Lower leg skin (tissue), 4 donors: ENCODE measurements at places on chromosomes 5 and 9.
A peak's percentile ranks its signal among the peaks of the same experiment; 100 is the strongest.

GRCh38 chr9:3528451-3528850 lies 2.6 kb upstream of the RFX3 start:
- DNase-seq, result no peak

- DNase-seq, result no peak
These were observed 1013.4 kb upstream of the COX7C start for GRCh38 chr5:85604378-85604777.

GRCh38 chr9:126490214-126490631 lies 123.5 kb upstream of the LMX1B start:
- peak; percentile 83 for DNase-seq

DNA sequence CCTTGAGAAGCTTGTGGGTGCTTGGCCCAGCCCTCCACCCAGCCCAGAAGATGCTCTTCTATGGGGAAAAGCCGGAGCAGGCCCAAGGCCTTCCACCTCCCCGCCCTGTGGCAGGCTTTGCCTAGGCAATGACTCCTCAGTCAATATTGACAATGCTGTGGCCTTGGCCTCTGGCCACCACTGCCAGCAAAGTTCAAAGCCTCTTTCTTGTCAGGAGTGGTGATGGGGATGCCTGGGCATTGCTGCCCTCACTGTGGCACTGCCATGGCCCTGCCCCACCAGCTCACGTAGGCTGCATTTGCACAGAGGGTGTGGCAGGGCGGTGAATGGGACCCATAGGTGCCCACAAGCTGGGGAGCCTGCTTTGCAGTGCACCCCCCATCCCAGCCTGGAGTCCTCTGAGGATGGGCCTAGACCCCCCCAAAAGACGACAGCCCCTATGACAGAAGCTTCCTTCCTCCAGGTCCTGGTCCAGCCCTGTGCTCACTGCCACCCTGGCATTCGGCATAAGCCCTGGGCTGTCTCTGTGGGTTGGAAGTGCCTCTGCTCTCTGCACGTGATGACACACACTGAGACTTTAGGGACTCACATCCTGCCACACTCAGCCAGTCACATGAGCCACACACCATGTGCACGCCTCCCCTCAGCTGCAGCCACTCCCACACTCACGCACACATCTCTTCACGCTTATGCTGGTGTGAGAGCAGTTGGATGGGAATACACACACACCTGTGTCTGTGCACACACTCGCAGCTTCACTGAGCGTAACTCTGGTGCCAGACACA lies 31.1 kb downstream of the MORN5 start:
- DNase-seq, result no peak

DNA sequence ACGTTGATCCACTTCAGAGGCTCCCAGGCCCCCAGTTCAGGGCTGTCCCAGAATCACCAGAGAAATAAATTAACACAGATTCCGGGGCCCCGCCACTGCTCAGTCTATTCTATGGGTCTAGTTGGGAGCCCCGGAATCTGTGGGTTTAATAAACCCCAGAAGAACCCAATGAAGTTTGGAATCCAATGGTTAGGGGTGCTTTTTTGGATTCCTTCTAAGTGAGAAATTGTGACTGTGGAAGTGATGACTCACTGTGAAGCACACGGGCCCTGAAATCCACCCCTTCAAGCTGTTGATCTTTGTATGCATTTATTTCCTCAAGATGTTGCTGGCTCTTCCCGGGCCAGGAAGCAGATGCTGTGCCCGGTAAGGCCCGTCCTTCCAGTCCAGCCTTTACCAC lies 57.3 kb upstream of the SLC28A3 start:
- DNase-seq, result no peak

GRCh38 chr5:148467958-148468357 lies 84.2 kb downstream of the FBXO38 start:
- DNase-seq, result no peak

DNA sequence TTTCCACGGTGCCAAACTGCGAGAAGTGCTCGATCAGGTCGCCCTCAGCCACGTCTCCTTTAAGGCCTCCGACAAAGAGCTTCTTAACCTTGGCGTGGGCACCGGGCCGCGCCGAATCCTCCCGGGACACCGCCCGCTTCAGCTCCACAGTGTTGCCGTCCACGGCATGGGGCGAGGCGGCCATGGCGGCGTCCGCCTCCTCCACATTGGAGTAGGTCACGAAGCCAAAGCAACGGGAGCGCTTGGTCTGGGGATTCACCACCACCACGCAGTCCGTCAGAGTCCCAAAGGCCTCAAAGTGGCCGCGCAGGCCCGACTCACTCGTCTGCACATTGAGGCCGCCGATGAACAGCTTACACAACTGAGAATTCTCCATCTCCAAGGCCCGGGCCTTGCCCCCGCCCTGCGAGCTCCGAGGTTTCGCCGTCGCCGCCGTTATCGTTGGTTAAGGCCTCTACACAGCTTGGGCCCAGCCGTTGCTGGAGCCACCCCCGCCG lies 424 bp downstream of the HNRNPA0 start:
- peak; percentile 90 for DNase-seq

GRCh38 chr9:115747731-115748130 lies 405.9 kb upstream of the PAPPA start:
- no peak for DNase-seq

GRCh38 chr5:107251151-107251550 lies 419.6 kb downstream of the EFNA5 start:
- DNase-seq, result no peak

- DNase-seq, result no peak
These were observed 734.9 kb downstream of the DTWD2 start for GRCh38 chr5:118253225-118254061.

DNA sequence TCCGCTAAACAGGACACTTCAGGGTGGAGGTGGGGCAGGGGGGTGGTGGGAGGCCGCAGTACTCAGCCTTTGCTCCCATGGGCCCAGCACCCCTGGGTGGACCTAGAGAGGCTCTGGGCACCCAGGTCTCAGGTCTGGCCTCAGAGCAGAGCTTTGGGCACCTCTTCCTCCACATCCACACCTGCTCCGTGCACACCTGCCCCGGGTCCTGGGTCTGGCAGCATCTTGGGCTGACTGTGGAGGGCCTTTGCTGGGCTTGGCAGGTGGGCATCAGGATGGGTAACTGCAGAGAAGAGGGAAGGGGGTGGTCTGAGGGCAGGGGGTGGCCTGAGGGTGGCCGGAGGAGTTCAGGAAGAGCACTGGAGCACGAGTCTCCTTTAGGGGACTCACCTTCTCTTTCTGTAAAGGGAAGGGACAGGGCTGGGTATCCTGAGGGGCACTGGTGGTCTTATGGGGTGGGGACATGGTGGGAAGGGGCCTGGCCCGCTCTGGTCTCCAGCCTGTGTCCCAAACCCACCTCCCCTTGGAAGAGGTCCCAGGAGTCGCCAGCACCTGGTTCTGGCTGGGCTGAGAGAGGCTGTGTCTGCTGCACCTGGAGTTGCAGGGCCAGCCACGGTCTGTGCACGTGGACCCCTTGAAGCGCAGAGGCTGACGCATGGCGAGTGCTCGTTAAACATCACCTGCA lies 106.7 kb upstream of the IER5L start:
- DNase-seq, result peak; percentile 76

- no peak for DNase-seq
These were observed 106.0 kb downstream of the HACD4 start for GRCh38 chr9:20925256-20926045.

DNA sequence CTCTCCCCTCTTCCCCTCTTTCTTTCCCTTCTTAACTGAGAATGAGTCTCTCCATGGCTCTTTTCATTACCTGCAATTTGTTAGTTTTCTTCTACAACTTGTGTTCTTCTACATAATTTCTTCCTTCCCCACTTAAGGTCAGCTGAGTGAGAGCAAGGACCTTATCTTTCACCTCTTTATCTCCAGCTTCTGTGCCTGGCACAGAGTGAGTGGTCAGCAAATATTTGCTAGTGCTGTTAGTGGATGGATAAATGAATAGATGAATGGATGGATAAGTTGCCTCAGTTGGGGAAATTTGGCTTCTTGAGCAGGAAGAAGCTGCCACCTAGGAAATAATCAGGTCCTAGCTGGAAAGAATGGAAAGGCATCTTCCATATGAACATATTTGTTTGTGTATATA lies 44.6 kb upstream of the PPARGC1B start:
- no peak for DNase-seq

GRCh38 chr5:164672205-164672604 lies 1166.8 kb downstream of the MAT2B start:
- DNase-seq, result no peak

GRCh38 chr9:16817002-16817401 lies 53.5 kb downstream of the BNC2 start:
- DNase-seq, result no peak

DNA sequence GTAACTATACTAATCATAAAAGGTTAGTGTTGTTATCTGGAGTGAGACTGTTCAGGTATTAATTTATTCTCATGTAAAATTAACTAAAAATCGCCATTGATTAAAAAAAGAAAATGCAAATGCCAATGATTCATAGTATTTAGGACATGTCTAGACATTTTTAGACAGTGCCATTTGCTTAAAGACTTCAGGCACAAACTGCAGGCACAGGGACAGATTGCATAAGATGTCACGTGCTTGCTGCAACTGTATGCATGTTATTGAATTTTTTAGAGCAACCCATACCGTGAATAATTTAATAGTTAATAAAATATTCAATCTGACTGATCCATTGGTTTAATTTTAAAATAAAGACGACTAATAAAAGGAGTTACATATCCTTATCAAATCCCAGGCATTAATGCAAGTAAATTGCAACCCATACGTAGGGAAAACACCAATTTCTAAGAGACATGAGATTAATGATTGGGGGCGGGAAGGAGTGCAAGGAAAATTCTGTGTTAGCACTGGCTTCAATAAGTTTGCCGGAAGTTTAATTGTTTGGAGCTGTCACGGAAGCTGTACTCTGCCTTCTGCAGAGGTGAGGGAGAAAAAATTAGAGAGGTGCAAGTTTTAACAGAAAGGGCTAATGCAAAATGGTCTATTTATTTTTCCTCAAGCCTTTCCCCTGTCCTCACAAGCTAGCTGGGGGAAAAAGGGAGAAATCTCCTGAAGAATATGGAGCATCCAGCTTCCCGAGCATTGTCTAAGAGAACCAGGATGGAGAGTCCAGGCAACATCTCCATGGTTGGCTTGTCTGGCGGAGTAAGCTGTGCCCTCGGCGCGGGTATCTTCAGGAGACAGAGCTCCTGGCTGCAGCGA lies 2.9 kb downstream of the EDIL3 start:
- peak; percentile 29 for DNase-seq

DNA sequence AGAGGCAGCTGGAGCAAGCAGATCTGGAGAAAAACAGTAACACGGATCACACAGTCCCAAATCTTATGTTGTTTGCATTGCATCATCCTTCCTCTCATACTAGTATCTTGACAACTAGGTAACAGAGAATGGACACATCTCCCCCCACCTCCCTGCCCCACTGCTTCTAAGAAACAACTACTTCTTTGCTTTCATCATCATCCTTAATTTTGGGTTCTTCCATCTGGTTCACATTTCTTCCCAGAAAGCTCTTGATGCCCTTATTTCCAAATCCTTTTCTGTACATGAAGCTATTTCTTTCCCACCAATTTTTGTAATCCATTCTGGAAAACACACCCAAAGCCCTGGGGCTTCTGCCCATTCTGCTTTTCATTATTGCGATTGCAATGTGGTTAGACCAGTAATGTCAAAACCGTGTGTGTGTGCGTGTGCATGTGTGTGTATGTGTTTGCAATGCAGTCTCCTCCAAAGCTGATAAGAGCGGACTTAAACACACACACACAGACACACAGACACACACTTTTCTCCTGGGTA lies 254.7 kb upstream of the SLC30A5 start:
- peak; percentile 91 for DNase-seq

DNA sequence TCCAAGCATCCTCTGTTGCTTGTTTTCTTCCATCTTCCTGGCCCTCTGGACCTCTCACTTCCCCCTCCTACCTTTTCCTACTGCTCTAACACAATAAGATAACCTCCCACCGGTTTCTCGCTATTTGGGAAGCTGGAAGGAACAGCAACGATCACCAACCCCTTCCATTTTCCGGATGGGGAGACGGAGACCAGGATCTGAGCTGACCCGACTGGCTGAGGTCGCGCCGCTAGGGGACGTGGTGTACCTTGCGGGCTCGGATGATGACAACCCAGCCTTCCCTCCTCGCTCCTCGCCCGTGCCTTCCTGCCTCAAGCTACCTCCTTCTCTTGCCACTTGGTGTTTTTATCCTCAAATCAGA lies 1.9 kb downstream of the LPAR1 start:
- DNase-seq, result peak; percentile 57

DNA sequence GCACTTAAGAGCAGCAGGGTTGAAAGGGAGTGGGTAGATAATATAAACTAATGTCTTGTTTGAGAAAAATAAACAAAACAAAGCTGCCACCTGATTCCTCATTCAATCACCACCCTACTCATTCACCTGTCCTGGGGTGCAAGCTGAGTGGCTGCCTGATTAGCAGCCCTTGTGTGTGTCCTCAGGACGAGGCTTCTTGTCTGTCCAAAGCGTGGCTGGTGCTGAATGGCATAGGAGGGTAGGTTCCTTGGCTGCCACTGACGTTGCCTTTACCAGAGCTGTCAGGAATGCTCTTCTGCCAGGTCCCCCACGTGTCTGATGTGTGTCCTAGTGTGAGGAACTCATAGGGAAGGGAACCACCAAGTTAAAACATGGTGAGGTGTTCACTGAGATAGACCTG lies 146.6 kb upstream of the SLC24A2 start:
- no peak for DNase-seq

- no peak for DNase-seq
These were observed 47.8 kb downstream of the PAM start for GRCh38 chr5:102802708-102803458.

DNA sequence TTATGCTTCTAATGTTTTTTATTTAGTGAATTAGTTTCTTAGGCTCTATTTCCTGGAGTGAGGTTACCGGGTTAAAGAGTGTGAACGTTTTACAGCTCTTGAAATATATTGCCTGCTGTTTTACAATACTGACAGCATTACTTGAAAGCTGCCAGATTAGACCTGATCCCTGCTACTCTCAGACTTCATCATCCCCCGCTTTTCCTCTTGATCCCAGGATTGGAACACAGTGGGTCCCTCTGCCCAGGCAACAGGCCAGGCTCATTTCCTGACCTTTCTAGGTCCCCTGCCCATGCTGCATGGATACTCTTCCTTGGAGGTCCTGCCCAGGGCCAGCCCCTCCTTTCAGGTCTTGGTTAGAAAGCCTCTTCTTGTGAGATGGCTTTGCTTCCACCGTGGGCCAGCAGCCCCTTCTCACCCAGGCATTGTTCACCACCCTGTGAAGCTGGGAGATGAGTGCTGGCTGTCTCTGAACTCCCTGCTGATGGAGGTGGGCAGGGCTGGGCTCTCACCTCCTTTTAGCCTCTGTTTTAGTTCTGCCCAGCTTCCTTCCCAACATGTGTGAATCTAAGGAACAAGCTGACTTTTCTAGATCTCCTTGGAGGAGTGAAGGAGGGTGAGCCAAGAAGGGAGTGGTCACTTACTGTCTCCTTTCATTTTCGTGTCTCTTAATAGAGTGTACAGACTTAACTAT lies 15.5 kb upstream of the FAM120AOS start:
- no peak for DNase-seq

DNA sequence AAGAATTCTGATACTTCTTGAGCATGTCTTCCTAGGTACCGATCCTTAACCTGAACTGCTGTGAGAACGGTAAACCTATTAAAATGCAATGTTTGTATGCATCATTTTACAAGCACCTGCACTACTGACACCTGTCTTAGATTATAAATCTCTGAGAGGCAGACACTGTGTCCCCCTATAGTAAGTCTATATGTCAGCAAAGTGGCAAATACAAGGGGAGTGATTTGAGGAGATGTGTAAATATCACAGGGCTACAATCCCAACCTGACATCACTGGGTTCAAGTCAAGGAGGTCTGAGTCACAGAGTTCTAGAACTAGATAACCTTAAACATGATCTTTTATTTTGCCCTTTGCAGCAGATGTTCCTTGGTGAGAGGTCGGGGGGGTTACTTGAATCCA lies 64.1 kb downstream of the ANKH start:
- no peak for DNase-seq

GRCh38 chr9:112751056-112751795 lies 666 bp downstream of the SNX30 start:
- peak; percentile 87 for DNase-seq
